ENCODE measurements at places on chromosomes 12 and 14.

GRCh38 chr14:84375235-84375634, 1154.7 kb upstream of the FLRT2 start:
- no peak for DNase-seq

DNA sequence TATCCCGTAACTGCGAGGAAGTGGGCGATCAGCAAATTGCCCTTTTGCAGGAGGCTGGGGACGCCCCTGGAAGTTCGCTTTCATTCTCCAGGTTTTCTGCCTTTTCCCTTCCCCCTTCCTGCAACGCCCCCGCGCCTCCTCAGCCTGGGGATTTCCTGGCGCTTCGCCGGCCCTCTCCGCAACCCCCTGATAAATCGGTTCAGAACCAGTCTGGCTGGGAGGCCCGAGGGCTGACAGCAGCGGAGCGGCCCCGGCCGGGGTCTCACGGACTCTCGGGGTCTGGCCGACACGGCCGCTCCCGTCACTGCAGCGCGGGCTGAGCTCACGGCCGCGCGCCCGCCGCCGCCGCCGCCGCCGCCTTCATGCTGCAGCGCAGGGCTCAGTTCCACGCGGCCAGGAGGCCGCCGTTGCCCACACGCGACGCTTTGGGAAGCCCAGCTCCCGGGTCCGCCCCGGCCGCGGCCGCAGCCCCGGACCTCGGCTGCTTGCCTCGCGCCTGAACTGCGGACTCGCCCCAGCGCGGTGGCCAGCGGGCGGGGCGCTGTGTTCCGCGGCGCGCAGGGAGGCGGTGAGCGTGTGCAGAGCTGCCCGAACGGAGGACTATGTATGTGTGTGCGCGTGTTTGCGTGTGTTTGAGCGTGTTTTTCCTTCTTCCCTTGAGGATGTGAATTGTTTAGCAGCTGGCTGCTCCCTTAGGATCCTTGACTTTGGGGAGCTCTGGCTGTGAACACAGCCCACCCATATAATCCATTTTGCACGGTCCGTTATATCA, at the start of gene LRFN5:
Gene LRFN5 (plus strand): TSS at position 345 of the 772 bp plus-strand sequence.
- no peak for DNase-seq

GRCh38 chr12:109099431-109100020, 2.1 kb downstream of the UNG start:
- no peak for DNase-seq

GRCh38 chr14:104137297-104138097, 890 bp upstream of the KIF26A start:
- peak; percentile 41 for DNase-seq

DNA sequence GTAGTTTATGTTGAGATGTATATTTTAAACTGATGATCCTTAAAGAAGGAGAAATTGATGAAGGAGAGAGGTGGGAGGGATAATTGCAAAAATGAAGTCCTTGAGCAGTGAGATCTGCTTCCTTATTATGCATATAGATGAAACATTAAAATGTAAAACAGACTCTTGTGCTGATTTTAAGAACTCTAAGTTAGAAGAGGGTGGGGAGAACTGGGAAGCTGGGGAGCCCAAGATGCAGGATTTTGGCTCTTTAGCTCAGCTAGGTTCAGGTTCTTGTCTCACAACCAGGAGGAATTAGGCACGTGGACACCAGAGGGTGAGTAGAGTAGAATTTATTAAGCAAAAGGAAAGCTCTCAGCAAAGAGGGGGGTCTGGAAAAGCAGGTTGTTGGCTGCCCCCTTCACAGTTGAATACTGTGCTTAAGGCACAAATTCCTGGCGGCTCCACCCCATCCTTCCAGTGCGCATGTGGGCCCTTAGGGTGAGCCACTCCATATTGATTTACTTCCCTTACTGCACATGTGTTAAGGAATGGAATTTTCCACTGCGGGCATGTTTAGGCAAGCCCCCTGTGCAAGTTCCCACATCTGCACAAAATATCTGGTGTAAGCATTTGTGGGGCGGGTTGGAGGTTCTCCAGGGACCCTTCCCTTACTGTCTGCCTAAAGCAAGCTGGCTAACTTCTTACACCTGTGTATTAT, 141.9 kb downstream of the BICD1 start:
- DNase-seq = no peak

- DNase-seq = no peak
Measured at GRCh38 chr12:90090929-90091651, 382.5 kb upstream of the ATP2B1 start.

DNA sequence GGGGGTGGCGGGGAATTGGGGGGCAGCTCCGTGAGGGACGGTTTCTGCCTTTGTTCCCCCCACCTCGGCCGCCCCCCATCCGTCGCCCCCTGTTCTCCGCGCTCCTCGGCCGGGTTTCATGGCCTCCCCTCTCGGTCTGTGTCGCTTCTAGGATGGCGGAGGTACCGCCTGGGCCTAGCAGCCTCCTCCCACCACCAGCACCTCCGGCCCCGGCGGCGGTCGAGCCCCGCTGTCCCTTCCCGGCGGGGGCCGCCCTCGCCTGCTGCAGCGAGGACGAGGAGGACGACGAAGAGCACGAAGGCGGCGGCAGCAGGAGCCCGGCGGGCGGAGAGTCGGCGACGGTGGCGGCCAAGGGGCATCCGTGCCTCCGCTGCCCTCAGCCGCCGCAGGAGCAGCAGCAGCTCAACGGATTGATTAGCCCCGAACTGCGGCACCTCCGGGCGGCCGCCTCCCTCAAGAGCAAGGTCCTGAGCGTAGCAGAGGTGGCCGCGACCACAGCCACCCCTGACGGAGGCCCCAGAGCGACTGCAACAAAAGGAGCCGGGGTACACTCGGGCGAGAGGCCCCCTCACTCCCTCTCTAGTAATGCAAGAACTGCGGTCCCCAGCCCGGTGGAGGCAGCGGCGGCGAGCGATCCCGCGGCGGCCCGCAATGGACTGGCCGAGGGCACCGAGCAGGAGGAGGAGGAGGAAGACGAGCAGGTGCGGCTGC, 575 bp downstream of the NAA30 start:
- DNase-seq = no peak

GRCh38 chr12:29395356-29395755, 14.4 kb upstream of the ERGIC2 start:
- no peak for DNase-seq

DNA sequence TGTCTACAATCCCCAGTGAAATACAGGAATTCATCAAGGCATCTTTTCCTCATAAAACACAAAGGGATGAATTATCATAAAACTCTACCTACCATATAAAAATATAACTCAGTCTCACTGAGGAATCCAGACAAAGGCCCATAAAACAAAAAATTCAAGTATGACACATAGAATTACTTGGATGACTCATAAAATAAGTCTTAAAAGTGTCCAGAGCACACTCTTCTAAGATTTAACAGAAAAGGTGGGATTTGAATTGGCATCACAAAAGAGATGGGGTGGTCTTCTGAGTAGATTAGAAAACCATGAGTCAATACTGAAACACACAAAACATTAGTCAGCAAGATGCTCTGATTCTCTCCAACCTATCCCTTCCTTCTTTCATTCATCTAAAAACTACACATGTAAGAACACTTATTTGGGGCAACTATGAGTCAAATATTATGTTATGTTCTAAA, 202.7 kb upstream of the GARIN6 start:
- no peak for DNase-seq

GRCh38 chr14:98227727-98228111, 1044.3 kb downstream of the BCL11B start:
- no peak for DNase-seq

DNA sequence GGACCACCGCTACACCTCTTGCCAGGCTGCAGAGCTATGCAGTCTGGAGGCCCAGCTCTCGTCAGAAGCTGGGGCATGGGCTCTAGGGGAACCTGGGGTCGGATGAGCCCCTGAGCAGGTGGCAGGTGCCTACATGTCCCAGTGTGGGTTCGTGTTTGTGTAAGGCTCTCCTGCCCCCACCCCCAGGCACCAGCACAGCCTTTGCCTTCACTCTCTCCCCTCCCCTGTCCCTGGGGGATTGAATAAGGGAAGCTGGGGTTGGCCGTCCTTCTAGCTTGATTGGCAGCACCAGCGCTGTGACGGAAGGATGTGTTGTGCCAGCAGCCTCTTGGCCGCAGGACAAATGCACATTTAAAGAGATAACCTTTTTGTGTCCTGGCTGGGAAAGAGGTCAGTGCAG, 34.8 kb upstream of the TSPAN9 start:
- no peak for DNase-seq

DNA sequence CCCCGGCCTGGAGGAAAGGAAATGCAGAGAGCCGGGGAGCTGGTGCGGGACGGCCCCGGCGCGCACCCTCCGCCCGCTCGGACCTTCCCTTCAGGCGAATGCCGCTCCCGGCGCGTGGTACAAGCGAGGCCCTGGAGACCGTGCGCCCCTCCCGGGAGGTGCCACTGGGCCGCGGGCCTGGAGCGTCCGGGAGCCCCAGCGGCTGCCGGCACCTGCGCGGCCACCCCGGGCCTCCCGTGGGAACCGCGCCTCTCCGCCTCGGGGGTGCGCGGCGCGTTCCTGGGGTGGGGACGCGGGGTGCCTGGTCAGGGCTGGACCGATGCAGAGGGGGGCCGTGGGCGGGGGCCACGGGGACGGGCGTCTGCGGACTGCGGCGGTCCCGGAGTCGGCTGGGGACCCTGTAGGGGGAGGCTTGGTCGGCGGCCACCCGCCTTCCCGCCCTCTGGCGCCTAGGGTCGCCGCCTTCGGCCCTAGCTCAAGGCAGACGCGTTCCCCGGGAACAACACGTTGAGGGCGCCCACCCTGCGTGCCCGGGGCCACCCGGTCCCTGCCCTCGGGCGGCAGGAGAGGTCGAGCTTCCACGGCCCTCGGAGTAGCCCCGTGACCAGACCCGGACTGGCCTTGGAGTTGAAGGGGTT, 599 bp downstream of the PAPLN start:
- no peak for DNase-seq

GRCh38 chr14:56633544-56633943, 53.9 kb downstream of the TMEM260 start:
- DNase-seq = no peak

- peak; percentile 50 for DNase-seq
Measured at GRCh38 chr14:103539056-103539825, 10.2 kb downstream of the TRMT61A start.

- no peak for DNase-seq
Measured at GRCh38 chr12:75549989-75550388, 38.6 kb upstream of the KRR1 start.

GRCh38 chr12:133233993-133234564, 1.6 kb downstream of the ANHX start:
- DNase-seq = no peak

GRCh38 chr14:84125676-84126075, 1404.3 kb upstream of the FLRT2 start:
- no peak for DNase-seq

DNA sequence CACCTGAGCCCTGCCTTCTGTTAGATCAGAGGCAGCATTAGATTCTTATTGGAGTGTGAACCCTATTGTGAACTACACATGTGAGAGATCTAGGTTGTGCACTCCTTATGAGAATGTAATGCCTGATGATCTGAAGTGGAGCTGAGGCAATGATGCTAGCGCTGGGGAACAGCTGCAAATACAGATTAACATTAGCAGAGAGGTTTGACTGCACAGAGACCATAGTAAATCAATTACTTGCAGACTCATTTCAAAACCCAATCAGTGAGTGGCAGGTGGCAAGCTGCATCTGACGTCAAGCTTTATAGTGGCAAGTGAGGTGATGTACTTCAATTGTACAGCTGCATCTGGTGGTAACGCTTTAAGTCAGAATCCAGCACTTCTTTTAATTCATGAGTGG, 141.6 kb downstream of the GPHN start:
- no peak for DNase-seq

DNA sequence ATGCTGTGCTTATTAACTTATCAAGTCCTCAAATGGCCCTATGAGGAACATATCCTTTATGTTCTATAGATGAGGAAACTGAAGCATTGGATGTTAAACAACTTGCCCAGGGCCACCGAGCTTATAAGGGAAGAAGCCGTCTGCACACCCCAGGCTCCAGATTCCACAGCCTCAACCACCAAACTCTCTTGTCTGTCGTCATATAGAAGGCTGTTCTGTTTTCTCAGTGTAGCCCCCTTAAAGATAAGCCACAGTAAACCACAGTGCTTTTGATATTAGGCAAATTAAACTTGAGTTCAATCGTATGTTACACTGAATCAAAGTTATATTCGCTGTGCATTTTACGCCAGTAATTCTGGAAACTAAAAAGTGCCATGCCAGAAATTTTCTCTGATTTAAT, 116.7 kb downstream of the PRKCH start:
- DNase-seq = no peak

- no peak for DNase-seq
Measured at GRCh38 chr14:51644217-51644933, 7.3 kb upstream of the FRMD6 start.

DNA sequence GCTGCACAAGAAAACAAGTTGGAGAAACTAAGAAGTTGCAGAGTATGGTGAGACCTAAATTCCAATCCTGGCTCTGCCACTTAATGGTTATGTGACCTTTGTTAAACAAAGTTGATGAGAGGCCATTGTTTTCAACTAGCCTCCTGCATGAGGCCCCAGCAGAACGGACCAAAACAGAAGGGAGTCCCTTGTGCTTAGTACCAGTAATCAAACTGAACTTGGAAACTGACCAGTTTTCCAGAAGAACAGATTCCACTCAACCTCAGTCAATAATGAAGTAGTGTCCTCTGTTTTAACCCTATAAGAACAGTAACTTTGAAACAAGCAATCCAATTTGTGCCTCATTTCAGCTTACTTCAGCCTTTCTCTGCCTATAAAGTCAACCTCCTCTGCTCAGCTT, 69.9 kb downstream of the C12orf56 start:
- no peak for DNase-seq

- DNase-seq = no peak
Measured at GRCh38 chr12:47554046-47554653, 151.7 kb downstream of the RPAP3 start.

- DNase-seq = no peak
Measured at GRCh38 chr14:82905762-82906161, 1372.1 kb upstream of the SEL1L start.

DNA sequence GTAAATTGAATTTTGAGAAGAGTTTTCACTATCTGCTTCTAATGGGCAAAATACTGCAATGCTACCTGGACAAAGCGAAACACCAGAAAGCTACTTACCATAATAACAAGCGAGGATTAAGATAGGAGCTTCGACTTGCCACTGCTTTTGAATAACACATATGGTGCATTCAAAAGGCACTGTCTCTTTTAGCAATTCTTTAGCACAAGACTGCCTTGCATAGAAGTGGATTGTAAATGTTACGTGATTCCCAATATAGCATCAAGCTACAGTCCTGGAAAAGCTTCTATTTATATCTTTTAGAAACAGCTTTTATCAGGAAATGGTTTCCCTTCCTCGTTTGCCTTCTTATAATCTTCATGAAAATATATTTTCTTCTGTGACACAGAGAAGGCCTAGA, 258.7 kb upstream of the PDE3A start:
- no peak for DNase-seq

DNA sequence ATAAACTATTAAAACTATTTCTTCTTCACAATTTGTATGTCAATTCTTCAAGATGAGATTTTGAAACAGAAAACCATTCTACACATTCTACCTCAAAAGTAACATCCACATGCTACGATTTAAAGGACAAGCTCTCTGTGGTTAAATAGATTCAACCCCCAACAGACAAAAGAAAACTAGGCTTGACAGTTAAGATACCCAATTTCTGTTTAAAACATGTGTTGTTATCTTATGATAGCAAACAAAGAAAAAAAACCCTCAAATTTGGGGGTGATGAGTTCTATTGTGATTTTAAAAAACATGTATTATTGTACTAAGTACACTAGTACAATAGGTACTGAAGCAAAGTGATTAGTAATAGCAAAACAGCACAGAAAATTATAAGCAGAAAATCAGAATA, 33.8 kb downstream of the ATF7 start:
- no peak for DNase-seq

- DNase-seq = no peak
Measured at GRCh38 chr12:116583129-116583694, 24.0 kb downstream of the MAP1LC3B2 start.

All from caudate nucleus (tissue), 63 donors.